AML-193 (cell line): ENCODE measurements at places on chromosomes 13 and 19.

DNA sequence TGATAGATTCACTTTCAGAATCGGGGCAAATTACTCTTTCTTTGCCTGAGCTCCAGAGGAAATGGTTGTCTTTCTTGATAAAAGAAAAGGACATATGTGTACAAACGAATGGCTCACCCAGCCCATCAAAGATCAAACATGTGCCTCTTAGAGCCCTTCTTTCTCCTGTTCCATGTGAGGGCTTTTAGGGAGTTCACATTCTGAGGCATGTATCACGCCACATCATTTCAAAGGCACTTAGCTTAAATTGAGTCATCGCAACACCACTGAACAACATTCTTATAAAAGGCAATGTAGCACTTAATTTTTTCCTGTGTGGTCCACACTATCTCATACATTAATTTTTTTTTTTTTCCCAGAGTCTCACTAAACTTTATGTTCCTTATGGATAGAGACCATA lies 521.0 kb downstream of the SUCLA2 start:
- DNase-seq = no peak

DNA sequence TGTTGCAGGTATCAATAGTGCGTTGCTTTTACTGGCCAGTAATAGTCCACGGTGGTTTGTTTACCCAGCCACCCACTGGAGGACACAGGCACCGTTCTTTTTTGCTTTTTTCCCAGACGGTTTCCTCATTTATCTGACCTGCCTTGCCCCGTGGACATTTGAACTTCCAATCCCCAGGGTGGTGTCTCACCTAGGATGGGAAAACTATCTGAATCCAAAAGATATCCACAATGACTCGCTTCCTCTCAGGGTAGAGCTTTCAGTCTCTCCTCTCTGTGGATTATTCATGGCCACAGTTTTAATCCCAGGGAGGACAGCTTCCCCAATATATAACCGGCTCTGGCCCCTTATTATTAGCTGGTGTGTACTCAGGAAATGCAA lies 170.8 kb downstream of the FOXO1 start:
- no peak for DNase-seq

DNA sequence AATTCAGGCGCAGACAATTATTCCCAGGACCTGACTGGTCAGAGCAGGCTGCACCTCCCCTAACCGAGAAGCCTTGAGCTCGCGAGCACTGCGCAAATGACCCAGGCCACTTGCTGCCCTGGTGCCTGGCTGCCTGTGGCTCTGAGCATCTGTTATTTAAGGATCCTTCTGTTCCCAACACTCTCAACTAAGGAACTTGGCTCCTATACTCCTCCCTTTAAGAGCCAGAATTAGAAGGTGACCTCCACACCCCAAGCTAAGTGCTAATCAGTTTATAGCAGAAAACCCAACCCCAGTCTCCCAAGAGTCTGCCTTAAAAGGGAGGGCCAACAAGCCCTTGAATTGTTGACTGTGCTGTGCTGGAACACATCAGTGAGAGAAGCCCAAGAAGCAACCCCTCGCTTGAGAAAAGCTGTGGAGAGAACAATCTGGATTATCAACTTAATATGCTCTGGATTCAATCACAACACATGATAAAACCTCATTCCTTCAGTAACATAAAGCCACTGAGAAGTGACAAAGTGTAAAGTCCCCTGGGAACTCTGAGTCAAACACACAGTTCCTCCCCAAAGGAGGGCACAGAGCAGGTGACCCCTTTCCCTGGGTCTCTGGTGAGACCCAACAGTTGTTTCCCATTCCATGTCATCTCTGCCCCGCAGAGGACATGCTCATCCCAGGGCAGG lies 14.6 kb downstream of the AKAP8L start:
- no peak for DNase-seq

DNA sequence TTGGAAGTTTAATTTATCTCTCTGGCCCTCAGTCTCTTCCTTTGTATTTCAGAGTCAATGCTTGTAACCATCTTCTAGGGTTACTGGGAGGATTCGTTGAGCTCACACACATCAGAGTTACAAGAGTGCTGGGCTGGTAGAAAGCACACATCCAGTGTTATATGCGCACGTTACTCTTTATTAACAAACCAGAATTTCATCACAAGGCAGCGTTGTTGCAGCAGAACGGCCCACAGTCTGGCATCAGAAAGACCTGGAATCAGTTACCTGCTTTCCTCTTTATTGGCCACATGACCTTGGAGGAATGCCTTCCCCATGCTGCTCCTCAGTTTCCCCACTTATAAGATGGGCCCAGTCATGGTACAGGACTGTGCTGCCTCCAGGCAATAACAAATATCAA lies 3.9 kb downstream of the ZNF865 start:
- no peak for DNase-seq

DNA sequence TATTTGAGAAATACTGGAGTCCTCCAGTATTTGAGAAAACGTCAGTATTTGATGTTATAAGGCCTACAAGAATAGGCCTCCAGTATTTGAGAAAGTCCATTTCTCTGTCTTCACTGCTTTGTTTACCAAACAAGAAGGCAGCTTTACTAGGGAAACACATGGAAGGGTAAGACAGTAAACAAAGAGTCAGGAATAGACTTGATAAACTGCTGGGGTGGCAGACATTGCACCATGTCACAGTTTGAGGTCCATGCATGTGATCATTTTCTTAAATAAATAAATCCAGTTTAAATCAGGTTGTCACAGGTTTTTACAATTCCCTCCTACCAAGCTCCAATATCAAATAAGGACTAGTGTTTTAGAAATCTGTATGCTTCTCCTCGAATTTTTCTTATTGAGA lies 1431.0 kb upstream of the SPRY2 start:
- DNase-seq = no peak

DNA sequence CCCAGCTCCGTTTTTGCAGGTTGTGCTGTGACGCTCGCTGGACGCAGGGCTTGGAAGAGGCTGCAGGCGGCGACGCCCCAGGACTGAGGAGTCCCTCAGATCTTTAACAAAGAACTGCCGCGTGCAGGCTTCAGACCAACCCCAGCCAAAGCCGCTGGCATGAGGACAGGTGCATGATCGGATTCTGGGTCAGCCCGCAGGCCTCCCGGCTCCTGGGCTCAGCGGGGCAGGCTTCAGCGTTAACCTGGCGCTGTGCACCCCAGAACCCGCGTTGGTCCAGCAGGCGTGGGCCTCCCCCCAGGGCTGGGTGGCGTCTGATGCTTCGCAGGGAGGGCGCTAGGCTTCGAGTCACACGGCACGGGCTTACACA lies 920 bp upstream of the TIMM13 start:
- DNase-seq = no peak

- DNase-seq = no peak
Measured at GRCh38 chr13:88896466-88896865, 1225.3 kb downstream of the SLITRK5 start.

GRCh38 chr13:110479215-110479545 lies 82.3 kb downstream of the RAB20 start:
- no peak for DNase-seq

DNA sequence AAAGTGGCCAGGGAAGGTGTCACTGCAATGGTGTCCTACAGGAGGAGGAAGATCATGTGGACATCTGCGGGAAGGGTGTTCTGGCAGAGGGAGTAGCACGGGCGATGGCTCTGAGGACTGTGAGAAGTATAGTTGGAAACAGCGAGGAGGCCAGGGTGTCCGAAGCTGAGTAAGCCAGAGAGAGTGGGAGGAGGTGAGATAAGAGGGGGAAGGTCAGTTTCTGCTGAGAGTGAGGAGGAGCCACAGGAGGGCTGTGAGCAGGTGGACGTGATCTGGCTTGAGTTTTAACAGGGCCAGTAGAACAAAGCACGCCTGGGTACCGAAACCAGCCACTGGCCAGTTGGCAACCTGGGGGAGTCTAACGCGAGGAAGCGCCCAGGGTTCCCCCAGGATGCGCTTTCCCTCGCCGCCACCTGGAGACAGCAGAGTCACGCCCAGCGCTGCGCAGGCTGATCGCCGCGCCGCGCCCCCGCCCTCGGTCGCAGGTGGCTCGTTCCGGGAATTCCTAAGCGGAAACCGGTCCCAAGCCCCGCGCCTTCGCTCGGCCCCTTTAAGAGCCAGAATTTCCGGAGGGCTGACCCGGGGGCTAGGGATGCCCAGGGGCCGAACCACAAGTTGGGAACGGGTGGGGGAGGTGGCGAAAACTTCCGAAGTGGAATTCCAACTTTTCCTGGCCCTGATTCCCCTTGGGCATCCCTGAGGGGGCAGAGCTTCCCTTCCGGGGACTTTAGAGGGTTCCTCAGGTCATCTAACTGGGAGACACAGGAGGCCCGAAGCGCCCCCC lies 1.1 kb upstream of the LSR start:
- no peak for DNase-seq
